Hippocampal formation (tissue), 2 donors: ENCODE measurements at places on chromosomes 2 and 18.

GRCh38 chr2:125562924-125563323 is 1093.0 kb upstream of the GYPC start:
- DNase-seq = no peak

DNA sequence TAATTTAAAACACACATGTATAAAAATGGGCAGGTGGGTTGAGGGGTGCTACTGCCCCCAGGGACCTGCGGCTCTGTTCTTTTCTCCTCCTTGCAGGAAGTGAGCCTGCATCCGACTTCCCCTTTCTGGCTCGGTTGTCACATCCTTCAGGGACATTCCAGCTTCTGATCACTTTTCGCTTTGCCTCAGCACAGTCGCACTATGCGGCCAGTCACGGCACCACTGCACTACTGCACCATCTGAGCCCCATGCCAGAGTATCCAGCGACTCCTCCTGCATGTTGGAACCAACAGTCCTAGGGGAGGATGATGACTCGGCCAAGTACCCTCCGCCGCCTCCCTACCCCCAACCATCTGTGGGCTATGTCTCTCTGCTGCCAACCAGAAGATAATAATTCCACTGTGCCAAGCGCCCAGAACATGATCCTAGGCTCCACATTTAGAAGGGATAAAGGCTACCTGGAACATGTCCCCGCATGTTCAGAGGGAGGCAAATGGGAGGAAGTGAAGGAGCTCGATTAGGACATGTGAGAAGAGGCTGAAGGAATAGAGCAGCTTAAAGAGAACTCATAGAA is 17.6 kb downstream of the CDC42EP3 start:
- no peak for DNase-seq

- DNase-seq = no peak
Observed at GRCh38 chr18:73577365-73577764, 570.3 kb downstream of the FBXO15 start.

DNA sequence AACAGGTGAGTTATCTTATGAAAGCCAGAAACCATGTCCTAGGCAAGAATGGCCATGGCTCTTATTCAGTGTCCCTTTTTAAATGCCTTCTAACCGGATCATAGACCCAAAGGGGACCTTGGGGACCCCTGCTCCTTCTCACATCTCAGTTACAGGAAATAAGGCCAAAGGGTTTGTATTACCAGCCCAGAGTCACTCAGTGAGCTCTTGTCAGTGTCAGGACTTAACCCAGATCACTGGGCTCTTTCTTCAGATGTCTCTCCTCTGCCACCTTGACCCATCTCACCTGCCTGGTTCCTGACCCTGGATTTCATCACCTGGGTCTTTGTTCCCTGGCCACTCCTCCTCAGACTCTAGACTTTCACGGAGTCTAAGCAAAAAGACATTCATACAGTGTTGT is 556.7 kb downstream of the CMPK2 start:
- no peak for DNase-seq

GRCh38 chr2:129281791-129282530 is 697.5 kb upstream of the RAB6C start:
- no peak for DNase-seq

- DNase-seq = peak; percentile 65
Observed at GRCh38 chr2:64404002-64404731, 49.8 kb upstream of the LGALSL start.

DNA sequence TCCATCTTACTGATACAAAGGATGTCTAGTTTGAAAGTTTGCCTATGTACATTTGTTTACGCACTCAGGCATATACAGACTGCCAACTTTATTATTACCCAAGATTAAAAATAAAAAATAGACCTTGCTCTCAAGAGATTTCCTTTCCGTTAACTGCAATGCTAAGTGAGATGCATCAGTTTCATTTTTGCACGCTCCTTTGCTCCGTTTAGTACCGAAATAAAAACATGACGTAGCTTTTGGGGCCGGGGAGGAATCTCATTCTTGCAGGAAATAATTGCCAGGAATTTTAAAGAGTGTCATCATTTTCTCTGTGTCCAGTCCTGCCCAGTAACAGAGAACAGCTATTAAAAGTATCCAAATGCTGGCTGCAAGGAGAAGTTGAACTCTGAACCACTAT is 169.5 kb downstream of the SLC8A1 start:
- DNase-seq = no peak

GRCh38 chr2:213119061-213119809 is 32.2 kb downstream of the IKZF2 start:
- DNase-seq = no peak
